ENCODE measurements at places on chromosomes 7 and 10.
A peak's percentile ranks its signal among the peaks of the same experiment; 100 is the strongest.

GRCh38 chr10:123154711-123155505 lies 706 bp downstream of the BUB3 start:
- no peak for DNase-seq

DNA sequence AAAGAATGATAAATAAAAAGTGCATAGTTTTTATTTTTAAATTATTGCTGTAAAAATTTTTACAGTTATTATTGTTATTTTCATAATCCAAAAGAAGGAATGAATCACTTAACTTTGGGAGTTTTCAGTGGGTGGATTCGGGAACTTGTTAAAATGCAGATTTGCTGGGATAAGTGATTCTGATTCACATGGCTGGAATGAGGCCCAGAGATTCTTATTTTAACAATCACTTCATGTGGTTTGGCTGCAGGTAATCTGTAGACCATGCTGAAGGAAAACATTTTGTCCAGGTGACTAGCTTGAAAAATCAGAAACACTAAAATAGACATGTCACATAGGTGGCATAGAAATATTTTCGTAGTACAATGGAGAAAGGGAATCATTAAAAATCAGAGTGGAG lies 13.9 kb downstream of the CROT start:
- DNase-seq = no peak

DNA sequence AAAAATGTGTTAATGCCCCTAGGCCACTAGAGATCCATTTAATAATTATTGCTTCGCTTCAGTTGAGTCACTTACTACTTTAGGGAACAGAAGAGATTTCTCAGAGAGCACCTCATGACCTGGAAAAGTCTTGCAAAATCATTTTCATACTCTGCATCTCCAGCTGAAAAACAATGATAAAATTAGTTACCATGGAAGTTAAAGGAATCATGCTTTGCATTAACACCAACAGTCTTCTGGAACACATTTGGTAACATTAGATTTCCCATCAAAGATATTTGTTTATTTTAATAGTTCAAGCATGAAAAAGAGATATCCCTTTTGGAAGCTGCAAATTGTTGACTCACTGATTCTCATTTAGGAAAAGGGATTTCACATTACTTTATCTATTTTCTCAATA lies 1.8 kb upstream of the STEAP2 start:
- DNase-seq = no peak

DNA sequence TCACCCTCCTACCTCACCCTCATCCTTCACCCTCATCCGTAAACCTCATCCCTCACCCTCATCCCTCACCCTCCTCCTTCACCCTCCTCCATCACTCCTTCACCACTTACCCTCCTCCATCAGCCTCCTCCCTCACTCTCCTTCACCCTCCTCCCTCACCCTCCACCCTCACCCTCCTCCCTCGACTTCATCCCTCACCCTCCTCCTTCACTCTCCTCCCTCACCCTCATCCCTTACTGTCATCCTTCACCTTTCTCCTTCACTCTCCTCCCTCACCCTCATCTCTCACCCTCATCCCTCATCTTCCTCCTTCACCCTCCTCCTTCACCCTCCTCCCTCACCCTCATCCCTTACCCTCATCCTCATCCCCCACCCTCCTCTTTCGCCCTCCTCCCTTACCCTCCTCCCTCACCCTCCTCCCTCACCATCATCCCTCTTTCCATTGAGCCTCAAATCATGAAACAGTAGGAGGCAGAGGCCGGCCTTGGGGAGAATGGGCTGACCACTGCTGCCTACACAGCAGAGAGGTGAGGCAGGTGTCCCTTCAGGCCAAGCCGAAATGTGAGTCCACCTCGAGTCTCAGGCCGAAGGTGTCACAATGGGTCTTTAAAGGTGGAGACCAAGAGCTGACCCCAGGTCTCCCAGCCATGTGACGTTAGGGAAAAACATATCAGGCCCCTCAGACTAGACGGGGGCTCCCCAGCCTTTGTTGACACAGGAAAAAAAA lies 53.0 kb downstream of the PDGFA start:
- no peak for DNase-seq

- peak; percentile 14 for DNase-seq
Measured at GRCh38 chr7:72493850-72494661, 81.9 kb upstream of the CALN1 start.

DNA sequence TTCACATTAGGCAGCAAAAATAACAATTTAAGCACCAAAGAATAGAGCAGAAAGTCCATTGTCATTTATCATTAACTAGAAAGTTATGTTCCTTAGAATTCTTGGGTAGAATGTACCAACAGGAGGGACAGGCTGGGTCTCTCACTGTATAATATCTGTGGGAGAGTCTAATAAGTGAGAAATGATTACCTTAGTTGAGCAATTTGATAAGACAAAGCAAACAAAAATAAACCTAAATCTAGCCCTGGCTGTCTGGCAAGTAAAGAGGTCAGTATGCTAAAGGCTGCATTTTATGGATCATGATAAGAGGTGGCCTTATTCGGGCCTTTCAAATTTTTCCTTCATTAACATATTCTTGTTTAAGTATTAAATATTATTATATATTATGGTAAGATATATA lies 35.6 kb downstream of the THNSL1 start:
- no peak for DNase-seq

DNA sequence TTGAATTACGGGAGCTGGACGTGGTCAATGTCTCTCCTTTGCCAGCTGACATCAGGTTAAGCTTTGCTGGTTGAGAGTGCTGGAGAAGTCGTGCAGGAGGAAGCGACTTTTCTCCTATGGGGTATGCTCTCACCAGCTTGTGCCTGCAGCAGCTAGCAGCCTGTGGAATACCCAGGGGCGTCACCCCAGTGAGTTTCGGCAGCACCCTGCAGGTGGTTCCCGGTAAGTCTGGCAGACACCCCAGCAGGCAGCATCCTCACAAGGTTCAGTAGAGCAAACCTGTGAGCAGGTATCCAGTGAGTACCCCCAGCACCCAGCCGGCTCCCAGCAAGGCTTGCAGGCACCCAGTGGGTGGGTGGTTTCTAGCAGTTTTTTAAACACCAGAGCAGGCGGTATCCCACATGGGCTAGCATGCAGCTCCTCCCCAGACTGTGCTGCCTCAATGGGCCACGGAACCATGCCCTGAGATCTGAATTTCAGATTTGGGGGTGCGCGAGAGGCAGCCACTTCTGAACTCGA lies 74.8 kb upstream of the SVIL start:
- no peak for DNase-seq

DNA sequence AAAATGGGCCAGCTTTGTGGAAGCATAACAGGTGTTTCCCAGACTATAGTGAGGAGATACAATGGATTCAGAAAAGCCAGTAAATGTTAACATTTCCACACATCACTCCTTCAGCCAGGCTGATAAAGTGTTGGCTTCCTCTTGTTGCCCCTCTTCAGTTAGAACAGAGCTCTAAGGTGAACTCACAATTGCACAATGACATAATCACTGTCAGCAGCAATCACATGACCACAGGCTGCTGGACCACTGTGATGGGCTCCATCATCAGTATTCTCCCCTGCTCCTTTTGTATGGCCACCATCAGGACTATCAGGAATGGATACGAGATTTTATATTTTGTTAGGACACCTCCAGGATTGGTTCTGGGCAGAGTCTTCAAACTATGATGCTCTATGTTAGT lies 849.4 kb upstream of the GHITM start:
- DNase-seq = no peak

DNA sequence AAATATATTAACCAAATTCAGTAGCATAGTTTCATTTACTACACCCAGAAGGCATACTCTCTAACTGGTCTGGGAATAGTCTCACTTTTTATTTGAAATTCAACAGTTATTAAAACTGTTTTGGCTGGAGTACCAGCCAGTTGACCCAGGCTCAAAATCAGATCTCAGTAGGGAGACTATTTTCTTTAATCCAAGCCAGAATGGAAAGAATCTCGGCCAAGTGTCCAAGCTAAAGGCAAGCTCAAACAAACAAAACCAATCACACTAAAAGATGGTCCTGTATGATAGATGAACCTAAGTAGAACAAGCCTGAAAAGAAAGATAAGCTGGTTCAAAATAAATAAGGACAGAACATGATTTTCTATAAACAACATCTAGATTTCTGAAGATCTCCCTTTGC lies 259.6 kb upstream of the POM121L12 start:
- DNase-seq = no peak

GRCh38 chr10:60390224-60390626 lies 550 bp upstream of the ANK3 start:
- DNase-seq = no peak

- DNase-seq = no peak
Measured at GRCh38 chr10:52491246-52491995, 177.3 kb downstream of the DKK1 start.

GRCh38 chr7:157830331-157830730 lies 493.5 kb downstream of the DNAJB6 start:
- no peak for DNase-seq

- DNase-seq = no peak
Measured at GRCh38 chr10:13167568-13167967, 6.2 kb downstream of the MCM10 start.

DNA sequence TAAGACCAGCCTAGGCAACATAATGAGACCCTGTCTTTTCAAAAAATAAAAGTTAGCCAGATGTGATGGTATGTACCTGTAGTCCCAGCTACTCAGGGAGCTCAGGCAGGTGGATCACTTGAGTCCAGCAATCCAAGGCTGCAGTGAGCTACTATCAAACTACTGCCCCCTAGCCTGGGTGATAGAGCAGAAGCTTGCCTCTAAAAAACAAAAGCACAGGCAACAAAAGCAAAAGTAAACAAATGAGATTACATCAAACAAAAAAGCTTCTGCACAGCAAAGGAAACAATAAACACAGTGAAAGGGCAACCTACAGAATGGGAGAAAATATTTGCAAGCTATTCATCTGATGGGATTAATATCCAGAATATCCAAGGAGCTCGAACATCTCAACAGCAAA lies 65.4 kb downstream of the FANK1 start:
- no peak for DNase-seq

DNA sequence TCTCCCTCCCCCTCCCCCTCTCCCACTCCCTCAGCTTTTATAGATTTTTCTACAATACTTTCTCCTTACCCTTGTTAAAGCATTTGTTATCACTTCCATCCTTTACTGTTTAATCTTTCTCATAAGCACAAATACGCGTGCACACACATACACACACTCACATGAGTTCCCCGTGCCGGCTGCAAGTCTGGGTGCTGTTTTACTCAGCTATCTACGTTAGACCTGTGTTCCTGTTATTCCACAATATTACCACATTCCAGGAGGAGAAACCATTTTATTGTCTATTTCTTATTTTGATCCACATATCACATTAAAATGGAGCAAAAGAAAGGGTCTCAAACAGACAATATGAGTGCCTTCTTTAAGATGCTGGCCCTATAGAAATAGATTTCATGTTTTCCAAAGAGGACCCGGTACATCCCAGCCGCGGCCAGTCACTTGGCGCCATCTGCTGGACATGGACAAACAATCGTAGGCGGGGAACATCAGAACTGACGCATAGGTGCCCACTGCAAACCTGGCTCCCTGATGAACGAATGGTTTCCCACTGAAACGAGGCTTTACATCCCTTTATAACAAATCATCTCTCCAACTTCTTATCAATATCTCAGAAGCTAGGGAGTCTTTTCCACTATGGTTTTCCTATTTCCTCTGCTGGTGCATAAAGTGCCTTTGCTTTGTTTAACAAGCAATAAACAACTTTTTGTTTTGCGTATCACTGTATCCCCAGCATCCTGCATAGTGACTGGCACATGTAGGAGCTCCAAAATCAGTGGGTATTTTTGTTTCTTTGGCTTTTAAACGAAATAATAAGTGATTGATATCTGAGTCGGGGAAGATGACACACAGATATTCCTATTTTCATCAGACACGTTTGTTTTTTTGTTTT lies 25.2 kb upstream of the OPTN start:
- DNase-seq = no peak

- DNase-seq = no peak
Measured at GRCh38 chr10:124349996-124350280, 68.8 kb downstream of the OAT start.

GRCh38 chr10:71076473-71077142 lies 135.8 kb upstream of the UNC5B start:
- no peak for DNase-seq

GRCh38 chr10:129707406-129708388 lies 240.7 kb downstream of the MGMT start:
- no peak for DNase-seq

GRCh38 chr10:68302503-68302823 lies 29.4 kb upstream of the HNRNPH3 start:
- no peak for DNase-seq

- DNase-seq = no peak
Measured at GRCh38 chr10:133067149-133068105, 20.3 kb upstream of the ADGRA1 start.

DNA sequence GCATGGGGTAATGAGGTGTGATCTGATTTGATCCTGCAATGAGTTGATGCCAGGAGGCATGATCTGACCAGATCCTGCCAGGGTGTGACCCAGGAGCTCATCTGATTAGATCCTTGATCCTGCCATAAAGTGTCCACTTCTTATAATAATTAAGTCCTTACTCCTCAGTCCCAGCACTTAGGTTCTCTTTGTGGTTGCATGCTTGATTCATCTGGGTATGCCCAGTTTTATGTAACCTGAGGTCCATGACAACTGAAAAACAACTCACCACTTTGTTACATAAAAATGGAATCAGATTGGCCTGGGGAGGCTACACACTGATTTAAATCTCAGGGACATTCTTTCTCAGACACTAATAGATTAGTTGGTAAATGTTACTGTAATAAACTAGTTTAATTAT lies 19.1 kb downstream of the ACADSB start:
- DNase-seq = no peak

DNA sequence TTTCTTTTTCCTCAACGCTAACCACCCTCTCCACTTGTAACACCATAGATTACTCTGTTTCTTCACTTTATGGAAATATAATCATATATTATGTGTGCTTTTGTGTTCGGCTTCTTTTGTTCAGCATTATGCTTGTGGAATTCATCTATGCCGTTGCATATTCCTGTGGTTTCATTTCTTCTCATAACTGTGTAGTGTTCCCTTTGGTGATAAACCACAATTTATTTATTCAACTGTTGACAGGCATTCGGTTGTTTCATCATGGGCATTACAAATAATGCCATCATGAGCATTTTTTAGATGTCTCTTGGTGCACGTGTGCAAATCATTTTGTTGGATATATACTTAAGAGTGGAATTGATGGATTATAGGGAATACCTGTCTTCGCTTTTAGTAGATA lies 12.1 kb downstream of the AVL9 start:
- DNase-seq = no peak

GRCh38 chr7:69047151-69047754 lies 551.0 kb upstream of the AUTS2 start:
- no peak for DNase-seq

All from T-helper 2 cell (primary cell).